Stimulated activated CD4-positive, alpha-beta T cell treated with anti-CD3 and anti-CD28 coated beads, Interleukin-12 subunit alpha, Interleukin-12 subunit beta, amount 100 ng/mL, for 4 hours (primary cell): ENCODE measurements at places on chromosomes 13 and 19.

GRCh38 chr19:48660852-48661710, 11.7 kb downstream of the NTN5 start:
- DNase-seq: peak; percentile 75

GRCh38 chr13:38073931-38074330, 204.4 kb upstream of the TRPC4 start:
- DNase-seq: no peak

DNA sequence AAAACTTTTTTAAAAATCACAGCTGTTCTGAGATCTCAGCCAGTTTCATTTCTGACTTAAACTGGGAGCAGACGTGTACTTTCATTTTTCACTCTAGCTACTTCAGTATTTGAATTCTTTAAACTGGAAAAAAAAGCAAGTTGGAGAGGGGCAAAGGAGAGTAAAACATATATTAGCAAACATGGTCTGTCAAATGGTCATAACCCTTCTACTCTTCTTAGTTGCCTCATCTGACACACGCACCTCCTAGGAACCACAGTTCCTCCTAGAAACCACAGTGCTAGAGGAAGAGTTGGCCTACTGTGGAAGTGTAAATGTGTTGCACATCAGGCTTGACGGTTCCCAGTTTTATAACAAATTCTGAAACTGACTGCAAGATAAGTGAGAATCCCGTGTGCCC, 47.2 kb downstream of the TM9SF2 start:
- DNase-seq: no peak

DNA sequence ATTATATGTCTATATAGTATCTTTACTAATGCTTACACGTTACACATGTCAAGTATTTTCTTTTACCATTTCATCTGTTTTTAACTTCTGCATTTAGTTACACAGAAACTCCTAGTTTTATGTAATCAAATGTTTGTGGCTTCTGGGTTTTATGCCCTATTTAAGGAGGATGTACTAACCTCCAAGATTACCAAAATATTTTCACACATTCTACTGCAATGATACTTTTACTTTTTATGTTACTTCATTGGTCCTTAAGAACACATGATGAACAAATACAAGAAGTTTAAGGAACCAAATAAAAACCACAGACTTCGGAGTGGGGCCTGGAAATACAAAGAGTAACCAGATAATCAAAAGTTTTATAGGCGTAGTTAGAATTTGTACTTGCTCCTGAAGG, 37.2 kb downstream of the ZC3H13 start:
- DNase-seq: no peak

DNA sequence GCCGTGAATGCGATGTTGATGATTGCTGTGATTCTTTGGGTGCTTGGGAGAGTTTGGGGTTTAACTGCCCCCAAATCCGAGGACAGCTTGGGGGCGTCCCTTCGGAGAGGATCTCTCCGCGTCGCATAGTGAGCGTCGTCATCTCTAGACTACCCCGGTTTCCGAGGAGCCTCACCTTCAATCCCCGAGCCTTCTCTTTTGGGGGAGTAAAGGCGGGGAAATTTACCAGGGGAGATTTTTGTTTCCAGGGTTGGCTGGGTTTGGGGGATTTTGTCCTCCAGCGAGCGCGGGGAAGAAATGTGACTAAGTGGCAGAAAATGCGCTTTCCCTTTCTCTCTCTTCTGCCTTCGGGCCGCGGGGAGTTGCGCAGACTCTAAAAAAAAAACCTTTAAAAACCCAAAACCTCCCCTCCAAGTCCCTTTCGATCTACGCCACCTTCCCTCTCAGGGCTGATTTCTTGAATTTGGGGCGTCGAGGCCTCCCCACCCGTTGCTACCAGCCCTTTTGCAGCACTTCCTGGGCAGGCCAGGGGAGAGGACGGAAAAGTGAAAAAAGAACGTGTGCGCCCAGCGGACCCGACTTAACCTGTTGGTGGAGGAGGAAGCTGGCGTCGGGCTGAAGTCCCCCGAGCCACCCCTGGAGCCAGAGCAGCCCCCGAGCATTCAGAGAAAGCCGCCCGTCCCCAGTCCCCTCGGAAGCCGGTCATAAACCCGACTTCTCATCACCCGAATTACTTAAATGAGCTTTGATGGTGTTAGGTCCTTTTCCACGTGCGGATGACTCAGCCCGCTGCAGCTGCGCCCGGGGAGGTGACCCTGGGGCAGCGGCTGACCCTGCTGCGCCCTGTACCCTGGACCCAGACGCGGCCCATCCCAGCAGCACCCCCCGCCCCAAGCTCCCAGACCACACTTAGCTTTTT, 17.7 kb downstream of the NFIX start:
- peak; percentile 28 for DNase-seq

- DNase-seq: no peak
Measured at GRCh38 chr13:20105161-20105689, 55.6 kb downstream of the GJA3 start.

DNA sequence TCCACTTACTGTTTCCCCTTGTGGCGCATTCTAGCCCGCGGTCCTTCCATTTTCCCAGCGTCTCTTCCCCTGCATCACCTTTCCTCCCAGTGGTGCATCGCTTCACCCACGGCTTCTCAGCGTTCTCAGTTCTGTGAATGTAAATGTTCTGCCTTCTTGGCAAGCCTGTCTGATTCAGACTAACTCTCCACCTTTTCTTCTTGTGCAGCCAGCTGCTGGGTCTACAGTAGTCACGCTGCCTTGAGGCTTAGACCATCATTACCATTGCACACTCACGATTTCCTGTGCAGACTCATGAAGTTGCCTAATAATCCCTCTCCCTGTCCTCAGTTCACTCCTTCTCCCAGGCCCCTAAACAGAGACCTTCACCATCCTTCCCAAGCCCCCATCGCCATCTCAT, 75.0 kb downstream of the DHRS12 start:
- no peak for DNase-seq

GRCh38 chr13:113153810-113154748, 4.4 kb upstream of the PROZ start:
- DNase-seq: peak; percentile 65

GRCh38 chr19:15173746-15174404, 26.9 kb downstream of the NOTCH3 start:
- DNase-seq: no peak

- peak; percentile 2 for DNase-seq
Measured at GRCh38 chr13:109840201-109840892, 54.0 kb upstream of the IRS2 start.

DNA sequence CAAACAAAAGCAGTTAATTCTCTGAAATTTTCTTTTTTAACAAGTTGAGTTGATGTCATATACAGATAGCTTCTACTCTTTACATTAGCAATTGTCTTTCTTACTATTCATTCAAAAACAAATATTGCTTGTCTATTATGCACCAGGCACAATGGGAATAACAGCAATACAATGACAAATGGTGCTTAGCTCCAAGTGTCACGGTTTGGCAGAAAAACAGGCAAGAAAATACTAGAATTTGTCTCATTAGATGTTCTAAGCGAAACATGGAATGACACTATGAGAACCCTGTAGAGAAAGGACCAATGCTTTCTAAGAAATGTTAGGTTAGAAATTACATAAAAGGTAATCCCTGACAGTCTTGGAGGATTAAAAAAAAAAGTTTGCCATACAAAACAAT, 187.6 kb downstream of the PCDH9 start:
- no peak for DNase-seq

- no peak for DNase-seq
Measured at GRCh38 chr19:58118979-58119733, 21.1 kb upstream of the ZSCAN18 start.

- DNase-seq: no peak
Measured at GRCh38 chr19:39568604-39569003, 28.6 kb upstream of the EID2 start.

- DNase-seq: peak; percentile 79
Measured at GRCh38 chr19:38514812-38515633, 81.5 kb downstream of the RYR1 start.

- DNase-seq: no peak
Measured at GRCh38 chr19:6213696-6214641, 65.8 kb downstream of the MLLT1 start.

DNA sequence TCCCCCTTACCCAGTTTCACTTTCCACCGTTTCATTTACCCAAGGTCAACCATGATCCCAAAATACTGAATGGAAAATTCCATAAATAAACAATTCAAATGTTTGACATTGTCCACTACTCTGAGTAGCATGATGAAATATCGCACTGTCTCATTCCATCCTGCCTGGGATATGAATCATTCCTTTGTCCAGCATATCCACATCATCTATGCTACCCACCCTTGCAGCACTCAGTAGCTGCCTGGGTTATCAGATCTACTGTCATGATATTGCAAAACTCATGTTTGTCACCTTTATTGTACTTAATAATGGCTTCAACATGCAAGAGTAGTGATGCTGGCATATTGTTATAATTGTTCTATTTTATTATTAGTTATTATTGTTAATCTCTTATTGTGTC, 263.9 kb upstream of the NBEA start:
- DNase-seq: no peak

GRCh38 chr13:100356426-100356825, 232.2 kb downstream of the GGACT start:
- DNase-seq: no peak

- no peak for DNase-seq
Measured at GRCh38 chr19:784541-784940, 12.7 kb upstream of the PTBP1 start.

- no peak for DNase-seq
Measured at GRCh38 chr13:98632961-98633360, 56.1 kb upstream of the STK24 start.

GRCh38 chr13:77387607-77388200, 60.8 kb upstream of the MYCBP2 start:
- DNase-seq: no peak
